ENCODE measurements at places on chromosomes 16 and 17.

DNA sequence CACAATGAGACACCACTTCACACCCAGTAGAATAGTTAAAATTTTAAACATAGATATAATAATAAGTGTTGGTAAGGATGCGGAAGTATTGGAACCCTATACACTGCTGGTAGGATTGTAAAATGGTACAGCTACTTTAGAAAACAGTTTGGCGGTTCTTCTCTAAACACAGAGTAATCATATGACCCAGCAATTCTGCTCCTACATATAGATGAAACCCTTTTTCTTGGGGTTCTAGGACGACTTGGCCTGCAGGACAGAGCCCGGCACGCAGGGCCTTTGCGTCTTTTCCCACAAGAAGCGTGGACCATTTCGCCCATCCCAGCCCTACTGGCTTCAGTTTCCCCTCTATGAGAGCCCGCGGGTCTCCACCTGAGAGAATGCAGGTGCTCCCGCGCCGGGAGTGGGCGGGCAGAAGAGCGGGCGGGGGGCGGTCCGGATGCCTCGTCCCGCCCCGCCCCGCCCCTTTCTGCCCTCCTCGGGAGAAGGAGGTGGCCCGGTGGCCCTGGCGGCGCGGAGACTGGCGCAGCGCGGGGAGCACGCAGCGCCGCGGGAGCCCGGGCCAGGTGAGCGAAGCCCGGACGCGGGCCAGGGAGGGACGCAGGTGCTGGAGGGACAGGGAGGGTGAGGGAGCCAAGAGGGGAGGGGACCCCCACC is at the start of gene SDR42E2:
TSS of gene SDR42E2 (plus strand) at position 508 of the 657 bp plus-strand sequence. CDS start 3,077 bp downstream, outside the sequence.
- H3K36me3 ChIP-seq: no peaks in the 10 kb centered on the region
- H3K4me3 ChIP-seq: peak within 1 kb of the TSS; percentile 29
- no peak within 1 kb of the TSS for H3K27ac ChIP-seq

GRCh38 chr17:78653382-78653781 is 76.2 kb upstream of the DNAH17 start:
- DNase-seq: no peak
- H3K27me3 ChIP-seq: no peaks in the 10 kb centered on the region
- no peaks in the 10 kb centered on the region for H3K36me3 ChIP-seq
- H3K27ac ChIP-seq: no peak overlapping the region

GRCh38 chr16:28140788-28141618 is 70.8 kb downstream of the XPO6 start:
- peaks cover 77% of the 10 kb centered on the region for H3K4me1 ChIP-seq
- H3K4me3 ChIP-seq: peak overlapping the region; percentile 31
- H3K27me3 ChIP-seq: no peaks in the 10 kb centered on the region

DNA sequence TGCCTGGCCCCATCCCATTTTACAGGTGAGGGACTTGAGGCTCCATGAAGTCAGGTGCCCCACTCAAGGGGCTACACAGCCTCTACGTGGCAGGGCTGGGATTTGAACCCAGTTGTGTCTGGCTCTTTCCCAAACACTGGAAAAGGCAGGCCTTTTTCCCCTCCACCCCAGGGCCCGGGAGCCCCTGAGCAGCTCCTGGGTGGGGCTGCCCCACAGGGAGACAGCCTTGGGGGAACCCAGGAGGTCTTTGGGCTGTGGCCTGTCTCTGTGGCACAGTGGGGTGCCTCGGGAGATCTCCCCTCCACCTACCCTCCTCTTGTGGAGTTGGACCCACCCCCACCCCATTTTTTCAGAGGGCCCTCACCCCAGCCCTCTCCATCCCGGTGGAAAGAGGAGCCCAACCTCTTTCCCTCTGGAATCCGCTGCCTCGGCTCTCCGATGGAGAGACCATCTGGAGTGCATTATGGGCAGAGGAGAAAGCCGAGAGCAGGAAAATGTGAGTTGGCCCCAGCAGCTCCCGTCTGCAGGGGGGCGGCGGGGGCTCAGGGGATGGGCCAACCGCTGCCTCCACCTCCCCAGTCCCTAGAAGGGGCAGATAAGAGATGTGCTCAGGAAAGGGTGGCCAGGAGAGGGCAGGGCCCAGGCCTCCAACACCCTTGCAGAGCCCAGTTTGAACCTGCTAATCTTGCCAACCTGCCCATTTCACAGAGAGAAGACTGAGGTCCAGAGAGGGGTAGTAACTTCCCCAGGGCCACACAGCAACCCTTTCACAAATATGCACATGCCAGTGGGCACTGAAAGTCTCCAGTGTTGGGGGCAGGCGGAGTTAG is 15.4 kb upstream of the TMEM92 start:
- no peaks in the 10 kb centered on the region for H3K27me3 ChIP-seq
- no peaks in the 10 kb centered on the region for H3K36me3 ChIP-seq
- no peak for DNase-seq
- H3K4me3 ChIP-seq: no peak overlapping the region
- H3K4me1 ChIP-seq: no peaks in the 10 kb centered on the region

GRCh38 chr17:40323391-40324381 is 14.7 kb downstream of the RARA start:
- peaks cover 84% of the 10 kb centered on the region for H3K4me1 ChIP-seq
- peak overlapping the region; percentile 95 for H3K4me3 ChIP-seq
- H3K27ac ChIP-seq: peak overlapping the region; percentile 98
- no peaks in the 10 kb centered on the region for H3K27me3 ChIP-seq
- peak; percentile 85 for DNase-seq
- no peaks in the 10 kb centered on the region for H3K36me3 ChIP-seq

GRCh38 chr17:45676695-45677094 is 107.4 kb upstream of the CRHR1 start:
- no peaks in the 10 kb centered on the region for H3K27me3 ChIP-seq
- H3K27ac ChIP-seq: no peak overlapping the region
- no peak for DNase-seq
- no peaks in the 10 kb centered on the region for H3K36me3 ChIP-seq
- no peak overlapping the region for H3K4me3 ChIP-seq
- no peaks in the 10 kb centered on the region for H3K4me1 ChIP-seq

DNA sequence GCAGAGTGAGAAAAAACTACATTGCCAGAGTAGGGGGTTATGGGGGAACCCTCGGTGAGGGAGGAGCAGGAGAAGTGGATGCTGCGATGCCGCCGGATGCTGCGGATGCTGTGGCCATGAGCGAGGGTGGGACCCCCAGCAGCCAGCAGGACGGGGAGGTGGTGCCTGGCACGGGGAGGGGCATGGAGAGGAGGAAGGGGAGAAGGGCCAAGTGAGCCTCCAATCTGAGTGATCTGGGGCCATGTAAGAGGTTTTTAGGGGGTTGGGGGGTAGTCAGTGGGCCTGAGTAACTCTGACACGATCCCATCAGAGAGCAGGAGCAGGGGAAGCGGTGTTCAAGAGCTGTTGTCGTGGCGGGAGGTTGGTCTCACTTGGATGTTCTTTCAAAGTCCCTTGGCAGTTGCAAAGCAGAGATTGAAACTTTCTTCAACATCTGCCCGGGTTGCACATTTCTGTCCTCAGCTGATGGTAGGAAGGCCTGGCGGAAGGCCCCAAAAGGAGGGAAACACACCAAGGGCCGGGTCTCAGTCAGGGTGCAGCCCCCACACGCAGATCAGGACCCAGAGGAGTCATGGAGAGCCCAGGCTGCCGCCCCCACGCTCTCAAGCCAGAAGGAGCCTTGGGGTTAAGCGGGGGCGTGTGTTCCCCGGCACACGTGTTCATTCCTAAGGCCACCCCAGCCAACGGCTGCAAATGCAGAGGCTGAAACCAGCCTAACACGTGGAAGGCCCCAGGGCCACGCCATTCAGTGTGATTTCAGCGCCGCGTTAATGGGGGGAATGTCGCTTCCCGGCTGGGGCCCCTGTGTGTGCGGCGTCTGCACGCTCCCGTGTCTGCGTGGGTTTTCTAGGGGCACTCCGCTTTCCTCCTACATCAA is 81.7 kb downstream of the ZDHHC7 start:
- no peak for DNase-seq
- no peaks in the 10 kb centered on the region for H3K27me3 ChIP-seq
- no peaks in the 10 kb centered on the region for H3K4me1 ChIP-seq
- H3K27ac ChIP-seq: no peak overlapping the region
- no peak overlapping the region for H3K4me3 ChIP-seq

- H3K36me3 ChIP-seq: no peaks in the 10 kb centered on the region
- no peak overlapping the region for H3K4me3 ChIP-seq
- peak; percentile 42 for DNase-seq
- H3K27ac ChIP-seq: peak overlapping the region; percentile 83
Measured at GRCh38 chr17:48441231-48441711, 11.3 kb upstream of the SKAP1 start.
